ENCODE measurements at places on chromosomes 1 and 21. TPM values are rescaled to one million over a fixed set of nuclear protein-coding genes. Genes with fewer than 3 reads are reported as not detected.

GRCh38 chr1:31335007-31335406 lies 37.9 kb downstream of the FABP3 start:
- no peak for DNase-seq
- H3K4me1 ChIP-seq: peaks cover 8% of the 10 kb centered on the region
- H3K4me3 ChIP-seq: no peak overlapping the region
- no peaks in the 10 kb centered on the region for H3K27me3 ChIP-seq

DNA sequence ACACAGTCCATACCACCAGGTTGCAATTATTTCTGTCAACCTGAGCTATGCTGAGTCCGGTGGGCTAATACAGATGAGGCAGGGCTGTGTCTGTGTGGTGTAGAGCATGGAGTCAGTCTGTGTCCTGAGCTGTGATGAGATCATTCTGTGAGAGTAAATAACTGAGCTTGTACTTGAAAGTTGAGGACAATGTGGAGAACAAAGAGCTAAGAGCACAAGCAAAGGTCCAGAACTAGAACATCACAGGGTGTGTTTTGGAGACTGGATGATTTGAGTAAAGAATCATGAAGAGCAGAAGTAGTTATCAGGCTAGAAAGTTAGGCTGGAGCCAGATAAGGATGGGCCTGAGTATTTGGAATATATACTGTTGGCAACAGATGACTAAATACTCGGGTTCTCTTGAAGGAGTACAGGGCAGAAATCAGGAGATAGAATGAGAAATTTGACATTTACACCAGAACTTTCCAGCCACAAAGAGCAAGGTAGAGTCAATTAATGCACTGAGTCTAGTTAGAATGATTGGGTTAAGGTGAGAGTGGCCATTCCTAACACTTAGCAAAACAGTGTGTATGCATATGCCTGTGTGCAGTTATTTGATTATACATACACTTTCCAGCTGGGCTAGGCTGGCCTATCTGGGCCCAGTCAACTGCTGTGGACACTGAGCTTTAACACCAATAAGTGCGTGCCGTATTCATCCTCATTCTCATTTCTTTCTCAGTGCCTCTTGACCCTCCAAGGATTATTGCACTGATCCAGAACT lies 48.8 kb downstream of the LEPR start:
- H3K4me1 ChIP-seq: no peaks in the 10 kb centered on the region
- no peak for DNase-seq
- no peaks in the 10 kb centered on the region for H3K36me3 ChIP-seq
- H3K27me3 ChIP-seq: no peaks in the 10 kb centered on the region

DNA sequence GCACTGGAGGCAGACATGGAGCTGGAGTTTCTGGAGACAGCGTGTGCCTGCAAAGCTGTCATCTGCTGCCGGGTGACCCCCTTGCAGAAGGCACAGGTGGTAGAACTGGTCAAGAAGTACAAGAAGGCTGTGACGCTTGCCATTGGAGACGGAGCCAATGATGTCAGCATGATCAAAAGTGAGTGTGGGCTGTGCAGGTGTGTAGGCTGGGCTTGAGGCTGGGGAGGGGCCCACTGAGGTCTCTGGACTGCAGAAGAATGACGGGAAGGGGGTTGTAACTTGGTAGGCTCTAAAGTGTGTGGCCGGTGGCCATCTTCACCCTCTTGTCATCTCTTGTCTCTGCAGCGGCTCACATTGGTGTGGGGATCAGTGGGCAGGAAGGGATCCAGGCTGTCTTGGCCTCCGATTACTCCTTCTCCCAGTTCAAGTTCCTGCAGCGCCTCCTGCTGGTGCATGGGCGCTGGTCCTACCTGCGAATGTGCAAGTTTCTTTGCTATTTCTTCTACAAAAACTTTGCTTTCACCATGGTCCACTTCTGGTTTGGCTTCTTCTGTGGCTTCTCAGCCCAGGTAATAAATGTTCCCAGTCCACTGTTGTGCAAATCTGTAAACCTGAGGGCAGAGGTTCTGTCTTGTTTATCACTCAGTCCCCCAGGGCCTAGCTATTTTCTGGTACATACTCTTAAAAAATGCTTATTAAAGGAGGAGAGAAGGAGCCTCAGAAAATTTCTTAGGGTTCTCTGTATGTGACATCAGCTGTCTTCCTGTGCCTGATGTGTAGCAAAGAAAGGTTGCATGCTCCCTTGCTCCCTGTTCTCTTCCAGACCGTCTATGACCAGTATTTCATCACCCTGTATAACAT lies 19.9 kb downstream of the ATP8B2 start:
- peaks cover 63% of the 10 kb centered on the region for H3K4me1 ChIP-seq
- H3K27ac ChIP-seq: peak overlapping the region; percentile 11
- no peaks in the 10 kb centered on the region for H3K27me3 ChIP-seq
- no peak overlapping the region for H3K4me3 ChIP-seq
- H3K36me3 ChIP-seq: peaks cover 4% of the 10 kb centered on the region
- DNase-seq: peak; percentile 84

Gene NEXN
- total RNA-seq: 4.1 TPM

Gene IRF6
- 5.6 TPM for total RNA-seq
